AG04450 (cell line): ENCODE measurements at places on chromosomes 7 and 10. TPM values are rescaled to one million over a fixed set of nuclear protein-coding genes. Genes with fewer than 3 reads are reported as not detected.

DNA sequence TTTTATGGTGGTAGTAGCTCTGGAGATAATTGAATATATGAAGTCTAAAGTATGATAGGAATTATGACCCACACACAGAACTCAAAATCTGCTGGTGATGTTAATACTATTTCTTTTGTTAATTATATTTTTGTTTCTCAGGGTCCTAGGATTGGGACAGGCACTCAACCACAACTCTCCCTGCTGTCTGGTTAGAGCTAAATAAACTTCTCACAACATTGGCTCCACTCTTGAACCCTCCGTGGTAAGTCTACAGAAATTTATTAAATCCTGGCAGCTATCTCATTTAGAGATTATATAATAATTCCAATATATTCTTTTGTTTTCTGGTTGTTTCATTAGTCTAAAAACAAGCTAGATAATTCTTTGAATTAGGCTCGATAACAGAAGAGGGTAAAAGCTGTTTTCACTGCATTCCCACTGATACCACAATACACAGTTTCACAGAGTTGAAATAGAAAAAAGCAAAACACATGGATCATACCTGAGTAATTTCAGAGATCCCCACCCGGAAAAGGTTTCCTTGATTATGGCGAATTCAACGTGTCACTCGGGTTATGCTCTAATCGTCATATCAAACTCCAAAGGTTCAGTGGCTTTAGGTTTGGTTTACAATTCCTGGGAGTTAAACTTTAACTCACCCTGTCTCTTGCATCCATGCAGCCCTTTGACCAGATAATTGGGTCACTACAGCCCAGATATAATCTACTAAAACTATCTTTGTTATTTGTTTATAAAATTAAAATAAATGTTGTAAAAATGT is at the start of gene A1CF:
Gene A1CF (minus strand): TSS at position 531 of the 763 bp plus-strand sequence. CDS start 25,687 bp downstream, outside the sequence.
- DNase-seq = no peak

DNA sequence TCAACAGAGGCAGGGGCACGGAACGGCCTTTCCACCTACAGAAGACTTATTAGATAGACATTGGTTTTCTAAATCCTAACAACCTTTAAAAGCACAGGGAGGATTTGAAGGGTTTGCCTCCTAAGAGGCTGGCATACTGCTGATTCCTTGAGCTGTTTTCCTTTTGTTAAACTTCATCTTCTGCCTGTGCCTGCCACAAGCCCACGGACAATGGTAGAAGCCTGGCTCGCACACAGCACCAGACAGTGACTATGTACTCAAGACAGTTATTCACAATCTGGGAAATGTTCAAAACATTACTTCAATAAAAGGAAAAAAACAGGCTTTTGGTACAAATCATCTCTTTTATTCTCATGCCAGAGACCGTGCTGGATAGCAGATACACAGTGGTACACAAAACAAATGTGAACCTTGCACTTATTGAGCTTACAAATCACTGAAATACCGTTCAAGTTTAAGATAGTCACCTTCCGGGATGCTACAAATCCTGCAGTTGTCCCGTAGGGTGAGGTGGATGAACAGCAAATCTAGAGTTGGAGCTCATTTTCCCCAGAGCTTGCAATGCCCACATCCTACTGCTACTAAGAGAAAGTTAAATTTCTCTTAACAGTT is 63.9 kb downstream of the VPS41 start:
- no peak for DNase-seq

GRCh38 chr7:35386816-35387706 is 133.2 kb upstream of the TBX20 start:
- DNase-seq = no peak

DNA sequence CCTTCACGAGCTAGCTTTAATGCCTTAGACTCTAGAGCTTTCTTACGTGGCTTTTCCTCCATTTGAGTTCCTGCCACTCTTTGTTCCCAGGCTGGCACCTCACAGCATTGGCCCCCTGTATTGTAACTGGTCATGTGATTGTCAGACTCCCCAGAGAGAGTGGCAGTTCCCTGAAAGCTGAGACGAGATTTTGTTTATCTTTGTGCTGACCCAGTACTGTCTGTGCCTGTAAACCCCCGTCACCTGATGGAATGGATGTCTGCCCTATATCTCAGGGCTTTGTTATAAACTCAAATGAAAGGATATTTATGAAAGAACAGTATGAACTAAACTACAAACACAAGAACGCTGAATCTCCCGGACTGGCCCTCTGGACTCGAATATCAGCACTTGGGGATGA is 13.0 kb downstream of the NOBOX start:
- DNase-seq = no peak

- no peak for DNase-seq
Observed at GRCh38 chr10:70312972-70313371, 29.2 kb upstream of the NPFFR1 start.

DNA sequence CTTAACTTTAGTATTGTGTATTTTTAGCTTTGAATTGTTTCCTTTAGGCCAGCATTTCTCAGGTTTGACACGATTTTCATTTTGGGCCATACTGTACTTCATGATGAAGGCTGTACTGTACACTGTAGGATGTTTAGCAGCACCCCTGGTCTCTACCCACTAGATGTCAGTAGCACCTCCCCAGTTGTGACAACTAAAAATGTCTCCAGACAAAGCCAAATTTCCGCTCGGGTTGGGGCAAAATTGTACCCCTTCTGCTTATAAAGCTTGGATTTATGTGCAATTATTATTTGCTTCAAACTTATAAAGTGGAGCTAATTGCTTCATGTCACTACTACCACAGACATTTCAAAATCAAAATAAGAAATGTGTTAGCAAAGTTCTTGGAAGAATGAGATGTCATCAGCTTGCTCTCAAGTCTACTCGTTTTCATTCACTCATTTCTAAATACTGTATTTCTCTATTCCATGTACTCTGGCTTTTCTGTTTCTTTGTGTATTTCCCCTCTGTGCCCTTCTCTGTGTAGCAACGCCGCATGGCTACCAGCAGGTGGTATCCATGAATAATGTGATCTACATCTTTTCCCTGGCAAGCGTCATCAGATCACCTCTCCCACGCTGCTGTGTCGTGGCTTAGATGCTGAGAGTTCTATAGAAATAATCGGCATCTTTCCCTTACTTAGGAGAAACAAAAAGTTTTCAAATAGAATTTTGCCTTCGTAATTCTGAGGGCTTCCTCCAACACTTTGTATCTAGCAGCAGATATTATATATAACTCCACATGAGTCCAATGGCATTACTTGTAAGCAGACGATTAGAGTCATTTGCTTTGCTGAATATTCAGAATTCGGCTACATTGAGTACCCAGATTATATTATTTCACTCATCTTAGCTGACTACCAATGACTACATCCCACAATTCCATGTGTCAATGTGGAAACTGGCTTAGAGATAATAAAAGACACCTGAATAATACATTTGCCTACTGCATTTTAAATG is 47.8 kb upstream of the CALCR start:
- DNase-seq = no peak

GRCh38 chr7:48084727-48085432 is 4.2 kb upstream of the UPP1 start:
- peak; percentile 88 for DNase-seq

- DNase-seq = peak; percentile 29
Observed at GRCh38 chr10:121804460-121804859, 123.4 kb downstream of the ATE1 start.

- no peak for DNase-seq
Observed at GRCh38 chr7:43790006-43790405, 31.5 kb downstream of the BLVRA start.

- no peak for DNase-seq
Observed at GRCh38 chr7:120724448-120724847, 133.5 kb downstream of the TSPAN12 start.

Gene AP4M1
- 25.4 and 26.1 TPM in 2 replicates for polyA plus RNA-seq

Gene BBIP1
- polyA plus RNA-seq = 29.9 and 41.5 TPM in 2 replicates

Gene NKX2-3
- polyA plus RNA-seq = not detected in 2 replicates

Gene AKR1C3
- polyA plus RNA-seq = 6.4 and 10.7 TPM in 2 replicates
